ENCODE measurements at places on chromosomes 6 and 20. TPM values are rescaled to one million over a fixed set of nuclear protein-coding genes. Genes with fewer than 3 reads are reported as not detected.

The RNF217 gene
- not detected for total RNA-seq

- H3K27me3 ChIP-seq: no peaks in the 10 kb centered on the region
- no peak overlapping the region for H3K4me3 ChIP-seq
- H3K4me1 ChIP-seq: no peaks in the 10 kb centered on the region
- H3K27ac ChIP-seq: no peak overlapping the region
These were observed 289.3 kb upstream of the ARID1B start for GRCh38 chr6:156487877-156488276.

The ESR1 gene
- total RNA-seq: 0.71 TPM

The TCP11 gene
- total RNA-seq: not detected
